ENCODE measurements at places on chromosomes 2 and 18.
A peak's percentile ranks its signal among the peaks of the same experiment; 100 is the strongest.

- no peaks in the 10 kb centered on the region for H3K4me1 ChIP-seq
- no peak overlapping the region for H3K27ac ChIP-seq
- no peak overlapping the region for H3K4me3 ChIP-seq
- H3K36me3 ChIP-seq: no peaks in the 10 kb centered on the region
- no peak for DNase-seq
These were observed 34.0 kb upstream of the CYTIP start for GRCh38 chr2:157477919-157478318.

DNA sequence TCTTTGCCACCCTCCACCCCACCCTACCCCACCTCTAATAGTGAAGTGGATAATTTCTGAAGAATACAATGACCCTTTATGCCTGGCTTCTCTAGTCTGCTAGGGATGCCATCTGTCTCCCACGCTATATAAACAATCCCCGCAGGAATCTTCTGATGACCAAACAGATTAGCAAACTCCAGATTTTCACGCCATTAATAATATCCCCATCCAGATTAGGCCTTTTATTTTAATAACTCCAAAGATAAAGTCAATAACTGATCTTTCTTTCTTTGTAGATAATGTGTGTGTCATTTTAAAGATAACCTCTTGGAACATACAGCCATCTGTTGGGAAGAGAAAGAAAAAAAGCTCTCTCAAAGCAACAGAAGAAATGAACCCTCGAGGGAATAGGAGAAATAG is 47.9 kb upstream of the CCDC150 start:
- H3K27me3 ChIP-seq: peaks cover 24% of the 10 kb centered on the region
- peaks cover 26% of the 10 kb centered on the region for H3K4me1 ChIP-seq

- H3K36me3 ChIP-seq: peaks cover 6% of the 10 kb centered on the region
- no peak overlapping the region for H3K27ac ChIP-seq
- DNase-seq: no peak
- H3K4me1 ChIP-seq: no peaks in the 10 kb centered on the region
These were observed 18.4 kb upstream of the ZNF638 start for GRCh38 chr2:71313016-71313766.

- H3K27ac ChIP-seq: peak within 1 kb of the TSS; percentile 85
- peaks cover 3% of the 10 kb centered on the region for H3K36me3 ChIP-seq
- peaks cover 17% of the 10 kb centered on the region for H3K27me3 ChIP-seq
- peak; percentile 81 for DNase-seq
- peaks cover 5% of the 10 kb centered on the region for H3K4me1 ChIP-seq
- peak within 1 kb of the TSS; percentile 86 for H3K4me3 ChIP-seq
These were observed at the start of gene SPC25 for GRCh38 chr2:168890006-168890782. Gene SPC25 (minus strand): TSS chr2:168890430. CDS start chr2:168889519, 911 bp downstream.

All from progenitor cell of endocrine pancreas (in vitro differentiated cells).